ENCODE measurements at places on chromosomes 12 and 14.

DNA sequence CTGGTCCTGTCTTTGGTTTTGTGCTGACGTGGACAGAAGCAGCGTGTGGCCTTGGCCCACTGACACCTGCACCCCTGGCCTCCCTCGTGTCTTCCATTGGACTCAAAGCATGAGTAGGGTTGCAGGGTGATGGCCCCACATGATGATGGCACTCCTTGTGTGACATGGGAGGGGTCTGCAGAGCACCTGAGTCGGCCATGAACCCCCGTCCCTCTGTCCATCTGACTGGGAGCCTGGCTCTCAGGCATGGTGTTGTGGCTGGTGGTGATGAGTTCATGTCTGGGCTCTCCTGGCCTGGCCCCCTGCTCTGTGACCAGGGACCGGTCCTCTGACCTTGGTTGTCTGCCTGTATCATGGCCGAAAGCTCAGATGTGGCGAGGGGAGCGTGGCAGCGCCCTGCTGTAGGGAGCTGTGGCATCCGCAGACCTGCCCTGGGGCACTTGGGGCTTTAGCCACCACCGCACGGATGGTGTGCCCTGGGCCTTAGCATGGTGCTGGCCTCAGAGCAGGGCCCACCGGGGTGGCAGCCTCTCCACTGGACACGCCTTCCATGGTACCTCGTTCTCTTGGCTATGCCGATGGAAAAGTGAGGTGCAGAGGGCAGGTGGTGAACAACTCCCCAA is 16.7 kb downstream of the ULK1 start:
- no peak for DNase-seq

GRCh38 chr14:82911930-82912329 is 1378.3 kb upstream of the SEL1L start:
- DNase-seq, result no peak

DNA sequence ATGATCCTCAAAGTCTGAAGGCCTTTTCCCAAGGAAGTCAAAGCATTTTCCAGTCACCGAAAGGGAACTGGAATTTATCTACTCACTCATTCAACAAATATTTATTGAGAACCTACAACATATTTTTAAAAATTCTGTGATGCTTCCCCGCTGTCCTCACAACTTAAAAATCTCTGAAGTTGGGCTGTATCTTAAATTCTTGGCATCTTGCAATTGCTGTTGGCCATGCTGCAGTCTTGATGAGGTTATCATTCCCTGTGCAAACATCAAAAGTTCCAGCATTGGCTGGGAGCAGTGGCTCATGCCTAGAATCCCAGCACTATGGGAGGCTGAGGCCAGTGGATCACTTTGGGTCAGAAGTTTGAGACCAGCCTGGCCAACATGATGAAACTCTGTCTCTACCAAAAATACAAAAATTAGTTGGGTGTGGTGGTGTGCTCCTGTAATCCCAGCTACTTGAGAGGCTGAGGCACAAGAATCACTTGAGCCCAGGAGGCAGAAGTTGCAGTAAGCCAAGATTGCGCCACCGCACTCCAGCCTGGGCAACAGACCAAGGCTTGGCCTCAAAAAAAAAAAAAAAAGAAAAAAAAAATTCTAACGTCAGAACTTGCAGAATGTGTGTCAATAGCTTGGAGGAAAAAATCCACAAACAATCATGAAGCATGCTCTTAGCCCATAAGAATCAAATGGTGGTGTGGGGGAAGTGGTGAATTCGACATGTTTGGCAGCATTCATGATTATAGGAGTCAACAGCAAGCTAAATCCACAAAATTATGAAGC is 34.9 kb downstream of the CCDC177 start:
- no peak for DNase-seq

GRCh38 chr12:49131894-49132461 is 783 bp upstream of the TUBA1B start:
- no peak for DNase-seq

DNA sequence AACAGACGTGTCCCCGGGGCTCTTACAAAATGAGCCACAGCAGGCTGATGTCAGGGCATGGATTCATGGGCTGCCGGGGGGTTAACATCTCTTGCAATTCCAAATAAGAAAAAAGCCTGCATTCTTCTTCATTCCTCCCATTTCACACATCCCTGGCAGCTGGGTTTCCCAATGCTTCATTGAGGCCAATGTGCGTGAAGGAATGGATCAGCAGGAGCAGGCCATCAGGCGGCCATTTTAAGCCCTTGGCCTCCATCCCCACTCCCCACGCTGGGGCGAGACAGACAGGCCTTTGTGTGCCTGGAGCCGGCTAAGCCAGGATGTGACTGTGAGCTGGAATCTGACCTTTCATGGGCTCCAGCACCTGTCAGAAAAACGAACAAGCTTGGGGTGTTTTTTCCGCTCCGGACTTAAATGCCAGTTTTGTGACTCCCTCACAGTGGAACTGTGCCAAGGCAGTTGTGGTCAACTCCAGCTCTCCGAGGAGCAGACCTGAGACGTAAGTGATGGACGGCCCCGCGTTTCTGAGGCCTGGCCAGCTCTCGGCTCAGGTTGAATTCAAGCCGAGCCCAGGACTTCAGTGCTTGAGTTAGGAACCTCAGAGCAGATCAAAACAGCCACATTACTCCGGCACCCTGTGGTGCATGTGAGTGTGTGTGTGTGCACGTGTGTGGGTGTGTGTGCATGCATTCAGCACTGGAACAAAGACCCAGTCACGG is 133.1 kb downstream of the TMEM30B start:
- DNase-seq, result no peak

DNA sequence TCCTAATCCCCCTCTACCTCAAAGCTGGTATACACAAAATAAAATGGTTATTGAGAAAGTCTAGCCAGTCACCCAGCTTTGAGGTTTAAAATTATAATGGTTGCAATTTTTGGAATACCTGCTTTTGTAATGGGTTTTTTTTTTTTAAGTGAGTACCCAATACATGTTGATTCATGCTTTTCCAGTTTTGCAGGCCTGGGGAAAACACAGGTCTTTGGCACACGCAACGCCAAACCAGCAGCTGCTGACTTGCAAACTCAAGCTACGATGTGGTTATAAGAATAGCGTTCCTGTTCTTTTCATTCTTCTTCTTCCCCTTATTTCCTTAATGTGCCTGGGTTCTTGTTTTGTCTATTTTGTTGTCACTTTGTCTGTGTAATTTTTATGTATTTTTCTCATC is 233.0 kb downstream of the EGLN3 start:
- no peak for DNase-seq

DNA sequence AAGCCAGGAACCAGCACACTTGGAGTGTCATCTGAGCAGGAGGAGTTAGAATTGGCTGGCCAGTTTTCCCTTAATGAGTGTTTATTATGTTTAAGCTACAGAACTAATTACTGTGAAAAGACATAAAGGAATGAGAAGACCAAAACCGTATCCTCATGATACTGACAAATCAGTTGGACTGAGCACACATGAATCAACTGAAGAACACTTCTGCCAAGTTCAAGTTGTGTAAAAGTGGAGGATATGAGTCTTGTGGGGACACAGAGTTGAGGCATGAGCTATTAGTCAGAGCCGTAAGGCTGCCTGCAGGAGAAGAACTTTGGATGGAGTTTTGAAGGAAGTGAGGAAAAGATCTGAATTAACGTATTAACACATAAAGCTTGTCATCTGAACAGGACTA is 43.1 kb downstream of the HMGA2 start:
- DNase-seq, result no peak

- no peak for DNase-seq
These were observed 82.9 kb upstream of the DYNC1H1 start for GRCh38 chr14:101881426-101881825.

DNA sequence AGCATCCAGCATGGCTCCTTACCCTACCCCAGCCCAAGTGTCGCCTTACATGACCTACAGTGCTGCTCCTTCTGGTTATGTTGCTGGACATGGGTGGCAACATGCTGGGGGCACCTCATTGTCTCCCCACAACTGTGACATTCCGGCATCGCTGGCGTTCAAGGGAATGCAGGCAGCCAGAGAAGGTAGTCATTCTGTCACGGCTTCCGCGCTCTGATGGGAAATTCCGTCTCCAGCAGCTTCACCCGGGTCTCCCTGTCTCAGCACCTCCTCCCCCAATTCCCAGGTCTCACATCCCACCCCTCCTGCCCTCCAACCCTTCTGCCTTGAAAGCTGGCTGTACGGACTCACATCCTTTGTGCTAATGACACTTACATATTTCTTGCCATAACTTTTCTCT is 14.6 kb downstream of the PAX9 start:
- DNase-seq, result no peak

DNA sequence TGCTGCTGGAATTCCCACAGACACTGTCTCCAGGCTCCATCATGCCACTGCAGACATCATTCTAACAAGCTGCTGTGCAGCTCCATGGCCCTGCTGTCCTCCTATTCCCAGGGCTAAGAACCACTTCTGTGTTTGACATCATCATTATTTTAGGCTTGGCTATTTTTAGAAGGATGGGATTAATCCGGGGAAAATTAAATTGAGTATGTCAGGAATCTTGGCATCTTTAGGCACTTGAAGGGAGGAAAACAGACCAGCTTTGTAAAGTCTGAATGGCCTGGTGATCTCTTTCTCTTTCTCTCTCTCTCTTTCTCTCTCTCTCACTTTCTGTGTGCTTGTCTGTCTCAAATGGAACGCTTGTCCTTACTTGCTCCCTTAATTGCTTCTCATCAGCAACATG is 568.3 kb upstream of the FLRT2 start:
- DNase-seq, result no peak

- no peak for DNase-seq
These were observed 23.4 kb downstream of the ALDH1L2 start for GRCh38 chr12:105060715-105061378.

DNA sequence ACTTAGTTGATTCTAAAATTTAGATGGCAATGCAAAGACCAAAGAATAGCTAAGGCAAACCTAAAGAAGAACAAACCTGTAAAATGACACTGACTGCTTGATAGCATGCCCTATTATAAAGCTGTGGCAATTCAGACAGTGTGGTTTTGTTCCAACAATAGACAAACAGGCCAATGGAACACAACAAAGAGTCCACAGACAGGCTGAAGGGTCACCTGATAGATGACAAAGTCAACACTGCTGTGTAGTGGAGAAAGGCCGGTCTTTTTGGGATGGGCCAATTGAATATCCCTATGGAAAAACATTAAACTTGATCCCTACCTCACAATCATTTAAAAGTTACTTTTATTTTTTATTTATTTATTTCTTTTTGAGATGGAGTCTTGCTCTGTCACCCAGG is 33.8 kb upstream of the SLC25A3 start:
- no peak for DNase-seq

DNA sequence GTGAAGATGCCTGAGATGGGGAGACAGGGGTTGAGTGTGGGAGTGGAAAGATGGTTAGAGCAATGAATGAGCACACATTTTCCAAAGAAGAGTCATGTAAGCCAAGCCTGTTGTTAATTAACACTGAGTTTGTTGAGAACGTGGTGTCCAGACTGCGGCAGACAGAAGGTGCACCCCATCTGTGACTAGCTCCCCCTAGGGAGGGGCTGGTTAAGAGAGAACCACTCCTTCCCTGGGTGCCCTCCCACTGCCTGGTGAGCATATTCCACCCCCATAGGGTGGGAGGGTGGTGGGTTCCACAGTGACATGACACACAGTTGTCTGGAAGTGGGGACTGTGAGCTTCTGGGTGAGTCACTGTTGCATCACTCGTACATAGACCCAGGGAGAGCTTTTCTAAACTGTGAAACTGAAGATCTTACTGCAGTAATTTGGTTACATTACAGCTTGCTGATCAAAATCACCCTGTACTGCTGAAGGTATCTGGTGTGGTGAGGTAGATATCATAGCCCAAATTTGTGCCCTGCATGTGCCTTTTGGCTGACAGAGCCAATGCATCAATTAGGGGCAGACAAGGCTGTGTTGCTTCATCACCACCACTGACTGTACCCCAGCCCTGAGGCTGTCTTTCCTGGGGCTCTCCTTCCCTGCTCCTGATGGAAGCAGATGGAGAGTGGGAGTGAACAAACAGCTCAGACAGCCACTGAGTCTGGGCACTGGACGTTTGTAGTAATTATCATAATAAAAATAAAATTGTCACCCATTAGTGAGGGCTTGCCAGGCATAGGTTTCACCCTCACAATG is 150.9 kb downstream of the EMP1 start:
- DNase-seq, result peak; percentile 15

- DNase-seq, result no peak
These were observed 53.1 kb downstream of the LIMA1 start for GRCh38 chr12:50230217-50230616.

- no peak for DNase-seq
These were observed 38.2 kb upstream of the ZNF641 start for GRCh38 chr12:48388938-48389337.

DNA sequence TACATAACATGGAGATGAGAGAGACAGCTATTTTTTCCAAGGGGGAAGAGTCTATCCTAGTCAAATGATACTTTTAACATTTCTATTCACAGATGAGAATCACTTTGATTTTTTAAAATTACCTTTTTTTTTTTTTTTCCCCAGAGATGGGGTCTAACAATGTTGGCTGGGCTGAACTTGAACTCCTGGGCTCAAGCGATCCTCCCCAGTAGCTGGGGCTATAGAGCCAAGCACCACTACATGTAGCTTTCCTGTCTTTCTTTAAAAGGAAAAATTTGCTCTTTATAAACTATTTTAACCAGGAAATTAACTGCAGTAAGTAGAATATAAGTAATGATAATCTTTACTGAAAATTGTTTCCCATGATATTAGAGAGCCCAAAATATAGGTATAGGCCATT is 3.3 kb downstream of the PRICKLE1 start:
- no peak for DNase-seq

- DNase-seq, result no peak
These were observed 16.1 kb downstream of the SCAF11 start for GRCh38 chr12:45974171-45974719.

GRCh38 chr12:52772772-52773171 is 4.4 kb downstream of the KRT76 start:
- DNase-seq, result no peak

GRCh38 chr14:71658261-71658860 is 273.9 kb upstream of the RGS6 start:
- DNase-seq, result no peak

DNA sequence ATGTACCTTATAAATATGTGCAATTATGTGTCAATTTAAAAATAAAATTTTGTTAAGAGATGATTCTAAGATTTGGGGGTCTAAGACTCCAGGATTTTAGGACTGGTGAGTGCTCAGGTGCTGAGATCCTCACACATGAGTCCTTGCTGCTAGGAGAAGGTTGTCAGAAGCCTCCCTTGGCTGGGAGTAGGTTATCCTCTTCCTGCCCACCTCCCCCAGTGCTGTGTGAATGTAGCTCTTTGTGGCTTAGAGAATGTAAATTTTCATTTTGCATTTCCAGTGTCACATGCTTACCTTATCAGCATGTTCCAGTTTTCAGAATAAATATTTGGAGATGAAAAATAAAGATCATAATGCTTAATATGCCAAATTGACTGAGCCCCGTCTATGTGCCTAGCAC is 114.2 kb upstream of the MDM1 start:
- DNase-seq, result no peak

DNA sequence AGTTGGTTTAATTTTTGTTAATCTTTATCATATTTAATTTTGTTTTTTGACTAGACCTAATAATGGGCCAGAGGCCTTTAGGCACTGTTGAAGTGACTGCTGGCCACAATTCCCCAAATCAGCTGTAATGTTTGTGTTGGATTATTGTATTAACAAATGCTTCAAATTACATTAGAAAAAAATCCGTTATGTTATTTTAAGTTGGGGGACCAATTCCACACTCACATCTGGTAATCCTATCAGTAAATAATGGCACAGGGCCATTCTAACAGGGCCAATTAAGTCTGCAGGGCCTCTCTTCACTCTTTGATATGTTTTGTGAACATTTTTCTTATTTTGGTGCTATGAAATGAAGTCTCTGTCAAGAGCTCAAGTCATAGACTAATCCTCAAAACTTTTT is 39.6 kb downstream of the CHST11 start:
- DNase-seq, result no peak
